ENCODE measurements at places on chromosomes 13 and 19.
A peak's percentile ranks its signal among the peaks of the same experiment; 100 is the strongest.

GRCh38 chr19:14089412-14089661 lies 1.2 kb downstream of the SAMD1 start:
- no peak for DNase-seq

- DNase-seq = no peak
These were observed 52.1 kb downstream of the DPY19L3 start for GRCh38 chr19:32457571-32458158.

DNA sequence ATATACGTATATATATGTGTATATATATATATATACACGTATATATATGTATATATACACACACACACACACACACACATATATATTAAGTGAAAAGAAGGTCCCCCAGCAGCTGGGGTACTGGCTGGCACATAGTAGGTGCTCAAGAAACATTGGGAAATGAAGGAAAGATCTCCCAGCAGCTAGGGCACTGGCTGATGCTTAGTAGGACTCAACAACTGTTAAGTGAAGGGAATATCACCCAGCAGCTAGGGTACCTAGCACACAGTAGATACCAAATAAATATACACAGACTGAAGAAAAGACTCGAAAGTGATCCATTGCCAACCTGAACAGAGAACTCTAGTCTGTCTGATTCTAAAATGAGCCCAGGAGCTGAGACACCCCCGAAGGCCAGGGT lies 12.2 kb downstream of the PODNL1 start:
- no peak for DNase-seq

GRCh38 chr19:31448221-31448657 lies 99.0 kb upstream of the TSHZ3 start:
- DNase-seq = no peak

GRCh38 chr13:62129000-62129551 lies 713.4 kb upstream of the PCDH20 start:
- DNase-seq = no peak

DNA sequence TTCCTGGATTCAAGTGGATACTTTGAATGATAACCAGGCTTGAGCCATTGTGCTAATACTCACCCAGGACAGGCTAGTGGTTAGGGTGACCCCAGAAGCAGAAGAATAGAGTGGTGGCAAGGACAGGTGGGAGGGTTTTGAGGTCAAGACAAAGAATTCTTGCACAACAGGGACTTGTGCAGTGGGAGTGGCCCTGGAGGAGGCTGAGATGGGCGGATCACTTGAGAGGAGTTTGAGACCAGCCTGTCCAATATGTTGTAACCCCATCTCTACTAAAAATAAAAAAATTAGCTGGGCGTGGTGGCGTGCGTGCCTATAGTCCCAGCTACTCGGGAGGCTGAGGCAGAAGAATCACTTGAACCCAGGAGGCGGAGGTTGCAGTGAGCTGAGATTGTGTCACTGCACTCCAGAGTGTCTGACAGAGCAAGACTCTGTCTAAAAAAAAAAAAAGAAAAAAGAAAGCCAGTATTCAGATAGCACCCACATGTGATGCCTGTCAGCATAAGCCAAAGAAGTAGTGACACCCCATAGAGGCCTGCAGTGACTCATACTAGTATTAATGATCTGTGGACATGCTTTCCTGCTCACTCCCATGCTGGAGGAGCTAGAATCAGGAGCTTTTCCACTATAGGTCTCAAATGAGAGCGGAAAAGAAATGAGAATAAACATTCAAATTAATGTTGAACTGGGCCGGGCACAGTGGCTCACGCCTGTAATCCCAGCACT lies 78.7 kb downstream of the RNF17 start:
- no peak for DNase-seq

- DNase-seq = no peak
These were observed 18.0 kb upstream of the SERP2 start for GRCh38 chr13:44355621-44356020.

GRCh38 chr13:29499506-29500165 lies 95.9 kb downstream of the SLC7A1 start:
- DNase-seq = no peak

GRCh38 chr13:44058624-44059215 lies 179.0 kb downstream of the LACC1 start:
- DNase-seq = no peak

- DNase-seq = peak; percentile 15
These were observed 2.1 kb downstream of the ZNF575 start for GRCh38 chr19:43534816-43535761.

DNA sequence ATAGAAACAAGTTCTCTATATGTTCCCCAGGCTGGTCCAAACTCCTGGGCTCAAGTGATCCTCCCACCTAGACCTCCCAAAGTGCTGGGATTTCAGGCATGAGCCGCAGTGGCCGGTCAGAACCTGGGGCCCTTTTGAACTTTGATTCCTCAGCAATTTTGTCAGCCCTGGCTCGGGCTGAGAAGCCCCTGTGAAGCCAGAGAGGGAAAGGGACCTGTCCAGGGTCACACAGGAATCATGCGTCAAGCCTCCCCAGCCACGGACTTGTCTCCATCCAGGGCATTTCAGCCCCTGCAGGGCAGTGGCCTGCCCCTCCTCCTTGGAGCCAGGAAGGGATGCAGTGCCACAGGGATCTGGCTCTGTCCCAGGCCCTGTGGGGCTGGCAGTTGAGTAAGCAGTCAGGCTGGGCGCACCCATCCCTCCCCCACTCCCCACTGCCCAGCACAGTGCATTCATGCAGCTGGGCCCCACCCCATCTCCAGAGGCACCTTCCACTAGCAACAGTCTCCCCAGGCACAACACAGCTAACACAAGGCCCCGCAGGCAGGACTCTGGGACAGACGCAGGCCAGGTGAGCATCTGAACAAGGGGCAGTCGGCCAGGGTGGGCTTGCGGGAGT lies at the start of gene CAPS:
TSS of gene CAPS (plus strand) at position 516 of the 619 bp plus-strand sequence. CDS start 153 bp downstream, outside the sequence.
- DNase-seq = no peak

GRCh38 chr13:97141564-97142005 lies 80.5 kb upstream of the MBNL2 start:
- peak; percentile 24 for DNase-seq

DNA sequence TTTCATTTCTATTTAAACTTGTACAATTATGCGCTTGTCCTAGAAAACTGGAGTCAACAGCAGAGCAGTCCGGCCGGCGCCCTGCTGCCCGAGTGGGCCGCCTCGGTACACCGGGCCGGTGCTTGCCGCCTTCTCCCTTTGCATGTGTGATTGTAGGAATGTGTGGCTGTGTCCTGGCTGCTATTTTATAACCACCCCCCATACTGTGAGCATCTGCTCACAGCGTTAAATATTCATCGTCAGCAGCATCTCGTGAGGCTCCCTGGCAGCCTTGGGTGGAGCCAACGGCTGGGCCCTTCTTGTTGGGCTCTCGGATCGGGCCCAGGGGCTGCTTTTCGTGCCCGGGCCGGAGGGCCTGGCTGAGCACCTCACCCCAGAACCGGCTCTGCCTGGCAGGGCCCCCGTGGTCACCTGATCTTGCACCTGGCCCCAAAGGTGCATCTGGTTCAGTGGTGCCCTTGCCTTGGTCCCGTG lies 10.6 kb downstream of the PIAS4 start:
- DNase-seq = no peak

DNA sequence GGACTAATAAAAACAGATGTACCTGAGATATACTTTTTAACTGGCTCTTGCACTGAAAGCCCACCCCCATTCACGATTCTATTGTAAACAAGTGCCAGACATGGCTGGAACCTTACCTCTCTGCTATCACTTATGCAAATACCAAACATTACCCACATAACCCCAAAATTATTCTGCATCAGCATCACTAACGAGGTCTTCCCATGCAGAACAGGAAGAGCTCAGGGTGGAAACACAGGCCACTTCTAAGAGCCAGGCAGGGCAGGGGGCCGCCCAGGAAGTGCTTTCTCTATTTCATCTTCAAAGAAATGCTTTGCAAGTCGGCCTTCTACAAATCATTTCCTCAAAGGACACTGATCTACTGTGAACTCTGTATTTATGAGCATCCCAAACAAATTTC lies 7.3 kb downstream of the IRS2 start:
- no peak for DNase-seq

- DNase-seq = no peak
These were observed 242.2 kb downstream of the DCLK1 start for GRCh38 chr13:35888981-35889380.

- no peak for DNase-seq
These were observed 35.1 kb downstream of the TBC1D4 start for GRCh38 chr13:75446874-75447273.

GRCh38 chr13:76887076-76887563 lies 915 bp upstream of the KCTD12 start:
- DNase-seq = no peak

- no peak for DNase-seq
These were observed 2506.4 kb downstream of the PCDH9 start for GRCh38 chr13:64723724-64724123.

DNA sequence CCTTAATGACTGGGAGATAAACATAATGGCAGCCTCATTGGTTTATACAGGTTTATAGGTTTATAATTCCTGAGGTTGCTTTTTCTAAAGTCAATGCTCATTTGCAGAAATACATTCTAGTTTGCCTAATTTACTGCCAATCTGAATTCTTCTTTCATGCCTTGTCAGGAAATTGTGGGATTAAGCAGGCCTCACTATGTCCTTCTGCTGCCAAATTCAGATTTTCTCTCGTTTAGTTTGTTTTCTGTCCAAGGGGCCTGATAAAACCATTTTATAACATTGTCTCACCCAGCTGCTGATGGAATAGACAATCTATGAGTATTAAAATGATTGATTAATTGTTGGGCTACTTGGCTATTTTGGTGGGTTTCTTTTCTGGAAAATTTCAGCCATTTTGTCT lies 42.4 kb upstream of the OBI1 start:
- DNase-seq = no peak

GRCh38 chr19:55353803-55354697 lies 469 bp downstream of the COX6B2 start:
- DNase-seq = no peak

- DNase-seq = no peak
These were observed 7.5 kb downstream of the CYP2A13 start for GRCh38 chr19:41095703-41096102.

DNA sequence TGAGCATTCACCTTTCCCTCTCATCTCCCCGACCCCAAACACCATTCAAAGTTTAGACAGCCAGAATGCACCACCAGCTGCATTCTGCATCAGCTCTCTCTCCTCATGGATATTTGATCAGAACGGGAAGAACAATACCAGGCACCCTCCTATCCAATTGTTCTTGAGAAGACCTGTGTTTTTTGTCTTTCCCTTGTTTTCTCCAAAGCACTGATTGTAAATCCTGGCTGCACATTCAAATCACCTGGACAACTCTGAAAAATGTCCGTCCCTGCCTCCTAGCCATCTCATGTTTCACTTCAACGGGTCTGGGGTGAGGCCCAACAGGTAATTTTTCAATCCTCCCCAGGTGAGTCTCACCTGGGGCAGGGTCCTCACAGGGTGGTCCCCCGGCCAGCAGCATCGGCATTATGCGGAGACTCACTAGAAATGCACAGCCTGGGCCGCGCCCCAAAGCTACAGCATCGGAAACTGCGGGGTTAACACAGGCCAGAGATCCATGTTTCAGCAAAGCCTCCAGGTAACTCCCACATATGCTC lies 5.5 kb downstream of the IRS2 start:
- DNase-seq = no peak

GRCh38 chr13:66974174-66974573 lies 256.0 kb downstream of the PCDH9 start:
- no peak for DNase-seq

DNA sequence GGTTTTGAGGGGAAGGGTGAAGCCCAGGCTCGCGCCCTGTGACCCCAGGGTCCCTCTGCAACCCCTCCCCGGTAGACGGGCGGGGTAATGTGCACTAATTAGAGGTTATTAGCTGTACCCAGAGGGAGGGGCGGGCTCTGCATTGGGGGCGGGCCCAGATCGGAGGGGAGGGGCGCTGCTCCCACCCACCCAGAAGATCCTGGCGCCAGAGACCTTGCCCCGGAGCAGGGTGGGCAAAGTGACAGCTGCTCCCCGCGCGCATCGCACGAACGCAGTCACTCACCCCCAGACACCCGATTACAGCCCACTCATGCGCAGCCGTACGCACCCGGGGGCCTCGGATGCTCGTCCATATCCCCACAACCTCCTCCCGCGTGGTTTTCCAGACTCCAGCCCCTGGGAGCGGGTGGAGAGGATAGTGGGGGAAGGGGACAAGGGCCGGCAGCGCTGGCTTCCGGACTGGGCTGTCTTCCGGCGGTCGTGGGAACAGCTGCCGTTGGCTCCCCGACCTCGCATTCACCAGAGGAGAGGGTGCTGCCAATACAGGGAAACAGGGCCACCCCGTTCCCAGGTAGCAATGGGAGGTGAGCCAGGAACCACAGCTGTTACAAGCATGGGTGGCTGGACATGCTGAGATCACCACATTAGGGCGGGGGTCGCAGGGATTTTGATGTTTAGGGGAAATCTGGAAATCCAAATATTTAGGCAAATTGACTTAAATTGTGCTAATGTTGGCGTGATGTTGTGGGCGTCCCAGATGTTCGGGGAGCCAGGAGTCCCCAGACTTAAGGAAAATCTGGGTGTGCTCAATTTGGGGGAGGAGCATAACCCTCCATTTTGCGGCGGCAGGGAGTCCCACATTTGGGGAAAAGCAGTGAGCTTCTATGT lies 2.9 kb upstream of the HOOK2 start:
- DNase-seq = peak; percentile 85

GRCh38 chr19:49811328-49811727 lies 1.8 kb downstream of the FUZ start:
- no peak for DNase-seq

DNA sequence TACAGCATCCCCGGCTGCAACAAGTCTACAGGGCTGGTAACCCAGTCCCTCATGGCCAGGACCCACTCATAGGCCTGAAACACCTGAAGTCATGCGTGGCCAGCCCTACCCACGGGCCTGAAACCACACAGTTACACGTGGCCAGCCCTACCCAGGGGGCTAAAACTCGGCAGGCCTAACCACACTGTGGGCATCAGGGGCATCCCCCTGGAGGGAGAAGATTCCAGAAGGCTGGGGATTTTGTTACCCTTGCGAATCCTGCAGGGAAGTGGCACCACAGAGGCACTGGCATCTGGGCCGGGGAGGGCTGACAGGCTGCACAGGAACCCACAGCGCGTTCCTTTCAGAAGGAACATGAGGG lies 48.4 kb upstream of the C13orf46 start:
- no peak for DNase-seq

GRCh38 chr13:101640788-101641400 lies 188.4 kb downstream of the ITGBL1 start:
- DNase-seq = no peak

- DNase-seq = no peak
These were observed 7.5 kb upstream of the ZNF525 start for GRCh38 chr19:53357821-53358581.

Measured in COR-L47 (cell line).